ENCODE measurements at places on chromosomes 16 and 17.

- DNase-seq = no peak
These were observed 54.2 kb upstream of the PMFBP1 start for GRCh38 chr16:72226136-72226535.

- DNase-seq = no peak
These were observed 205.9 kb downstream of the HS3ST3A1 start for GRCh38 chr17:13395862-13396261.

DNA sequence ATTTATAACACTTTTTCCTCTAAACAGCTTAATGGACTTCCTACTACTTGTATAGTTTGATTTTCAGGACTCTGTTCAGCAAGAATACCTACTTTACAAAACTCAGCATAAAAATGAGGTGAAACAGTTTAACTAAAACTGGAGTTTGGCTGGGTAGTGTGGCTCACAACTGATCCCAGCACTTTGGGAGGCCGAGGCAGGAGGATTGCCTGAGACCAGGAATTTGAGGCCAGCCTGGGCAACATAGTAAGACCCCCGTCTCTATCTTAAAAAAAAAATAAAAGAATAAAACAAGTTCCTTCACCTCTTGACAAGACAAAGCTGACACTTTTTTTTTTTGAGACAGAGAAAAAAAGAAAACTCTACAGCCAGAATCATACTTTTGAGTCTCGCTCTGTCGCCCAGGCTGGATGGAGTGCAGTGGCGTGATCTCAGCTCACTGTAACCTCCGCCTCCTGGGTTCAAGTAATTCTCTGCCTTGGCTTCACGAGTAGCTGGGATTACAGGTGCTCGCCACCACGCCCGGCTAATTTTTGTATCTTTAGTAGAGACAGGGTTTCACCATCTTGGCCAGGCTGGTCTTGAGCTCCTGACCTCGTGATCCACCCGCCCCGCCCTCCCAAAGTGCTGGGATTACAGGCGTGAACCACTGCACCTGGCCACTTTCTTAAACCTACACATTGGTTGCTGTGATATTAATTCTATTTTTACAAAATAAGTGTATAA lies 2.6 kb downstream of the PDF start:
- DNase-seq = no peak

GRCh38 chr16:55735120-55735781 lies 79.5 kb downstream of the SLC6A2 start:
- no peak for DNase-seq

GRCh38 chr17:57585341-57586195 lies 159.5 kb downstream of the CCDC182 start:
- DNase-seq = no peak

DNA sequence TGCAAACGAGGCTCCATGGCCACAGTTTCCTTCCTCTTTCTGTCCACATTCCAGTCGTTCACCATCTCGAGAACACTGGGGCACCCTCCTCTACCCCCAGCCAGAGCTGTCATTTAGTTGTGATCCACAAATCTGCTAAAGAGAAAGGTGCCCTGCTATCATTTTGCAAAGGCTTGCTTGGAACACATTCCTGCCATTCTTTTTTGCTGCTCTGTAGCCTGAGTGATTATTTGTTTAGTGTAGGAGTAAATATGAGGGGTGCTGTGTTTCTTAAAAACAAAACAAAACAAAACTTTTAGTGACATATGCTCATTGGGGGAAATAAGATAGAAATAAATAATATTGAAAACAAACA lies 166.7 kb downstream of the PRKCA start:
- no peak for DNase-seq

DNA sequence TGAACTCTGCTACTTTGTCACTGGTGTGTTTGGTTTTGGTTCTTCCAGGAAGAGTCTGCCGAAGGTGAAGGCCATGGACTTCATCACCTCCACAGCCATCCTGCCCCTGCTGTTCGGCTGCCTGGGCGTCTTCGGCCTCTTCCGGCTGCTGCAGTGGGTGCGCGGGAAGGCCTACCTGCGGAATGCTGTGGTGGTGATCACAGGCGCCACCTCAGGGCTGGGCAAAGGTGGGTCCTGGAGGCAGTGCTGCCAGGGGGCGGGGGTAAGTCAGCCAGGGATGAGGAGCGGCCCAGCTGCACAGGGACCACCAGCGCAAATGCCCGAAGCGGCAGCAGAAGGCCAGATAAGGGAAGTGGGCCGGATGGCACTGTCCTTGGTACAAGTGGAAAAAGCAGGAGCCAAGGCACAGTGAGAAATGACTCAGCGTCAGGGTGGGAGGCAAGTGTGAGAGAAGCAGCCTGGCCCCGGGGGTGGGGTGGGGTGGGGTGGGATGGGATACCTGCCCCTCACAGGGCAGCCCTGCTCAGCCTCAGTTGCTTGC lies 41.9 kb downstream of the TMEM11 start:
- DNase-seq = no peak

GRCh38 chr16:70679671-70680494 lies 6.0 kb downstream of the MTSS2 start:
- DNase-seq = peak; percentile 12

DNA sequence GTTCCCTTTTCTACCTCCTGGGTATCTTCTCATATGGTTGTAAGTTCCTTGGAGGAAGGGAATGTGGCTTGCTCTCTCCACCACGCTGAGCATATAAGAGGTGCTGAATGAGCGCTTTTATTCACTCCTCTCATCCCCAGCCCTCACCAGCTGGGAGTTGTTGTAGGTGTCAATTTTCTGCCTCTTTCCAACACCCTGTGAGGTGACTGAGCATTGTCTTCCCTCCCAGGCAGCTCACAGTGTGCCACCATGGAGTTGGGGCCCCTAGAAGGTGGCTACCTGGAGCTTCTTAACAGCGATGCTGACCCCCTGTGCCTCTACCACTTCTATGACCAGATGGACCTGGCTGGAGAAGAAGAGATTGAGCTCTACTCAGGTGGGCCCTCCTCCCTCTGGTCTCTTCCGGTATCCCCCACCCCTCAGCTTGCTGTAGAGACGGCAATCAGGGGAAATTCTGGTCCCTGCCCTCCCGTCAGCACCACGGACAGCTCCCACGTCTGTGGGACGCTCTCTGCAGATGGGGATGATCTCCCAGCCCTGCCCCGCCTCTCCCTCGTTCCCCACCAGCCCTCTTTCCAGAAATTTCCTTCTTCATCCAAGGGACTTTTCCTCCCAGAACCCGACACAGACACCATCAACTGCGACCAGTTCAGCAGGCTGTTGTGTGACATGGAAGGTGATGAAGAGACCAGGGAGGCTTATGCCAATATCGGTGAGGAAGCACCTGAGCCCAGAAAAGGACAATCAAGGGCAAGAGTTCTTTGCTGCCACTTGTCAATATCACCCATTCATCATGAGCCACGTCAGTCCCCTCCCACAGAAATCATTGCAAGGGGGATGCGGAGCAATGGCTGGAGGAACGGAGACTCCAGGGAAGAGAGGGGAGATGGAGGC lies 18.3 kb downstream of the CIITA start:
- no peak for DNase-seq

DNA sequence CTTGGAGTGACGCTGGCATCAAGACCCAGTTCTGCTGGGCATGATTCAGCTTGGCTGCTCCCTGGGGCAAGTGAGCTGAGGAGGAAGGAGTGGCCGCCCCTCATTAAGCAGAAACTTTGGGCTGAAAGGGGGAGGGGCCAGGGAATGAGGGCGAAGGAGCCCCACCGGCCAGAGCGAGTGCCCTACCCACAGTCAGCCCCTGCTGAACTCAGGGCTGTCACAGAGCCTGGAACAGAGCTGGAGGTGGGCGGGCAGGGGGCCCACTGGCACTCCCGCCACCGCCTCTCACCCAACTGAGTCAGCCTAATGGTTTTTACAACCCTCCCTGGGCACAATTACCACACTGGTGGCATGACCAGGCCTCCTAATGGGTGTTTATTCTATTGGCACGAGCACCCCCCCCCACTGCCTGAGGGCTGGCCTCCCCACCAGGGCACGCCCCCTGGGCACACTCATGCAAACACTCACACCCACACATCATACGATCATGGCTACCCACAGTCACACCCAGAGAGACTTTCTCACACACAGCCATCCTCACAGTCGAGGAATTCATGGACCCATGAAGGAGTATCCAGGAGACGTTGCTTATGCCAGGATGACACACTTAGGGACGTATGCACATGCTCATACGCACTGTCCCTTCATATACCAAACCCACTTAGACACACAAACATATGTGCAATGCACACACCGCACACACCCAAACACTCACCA lies 19.2 kb downstream of the UNC119 start:
- no peak for DNase-seq

GRCh38 chr17:50189550-50190292 lies 11.7 kb downstream of the COL1A1 start:
- DNase-seq = no peak

DNA sequence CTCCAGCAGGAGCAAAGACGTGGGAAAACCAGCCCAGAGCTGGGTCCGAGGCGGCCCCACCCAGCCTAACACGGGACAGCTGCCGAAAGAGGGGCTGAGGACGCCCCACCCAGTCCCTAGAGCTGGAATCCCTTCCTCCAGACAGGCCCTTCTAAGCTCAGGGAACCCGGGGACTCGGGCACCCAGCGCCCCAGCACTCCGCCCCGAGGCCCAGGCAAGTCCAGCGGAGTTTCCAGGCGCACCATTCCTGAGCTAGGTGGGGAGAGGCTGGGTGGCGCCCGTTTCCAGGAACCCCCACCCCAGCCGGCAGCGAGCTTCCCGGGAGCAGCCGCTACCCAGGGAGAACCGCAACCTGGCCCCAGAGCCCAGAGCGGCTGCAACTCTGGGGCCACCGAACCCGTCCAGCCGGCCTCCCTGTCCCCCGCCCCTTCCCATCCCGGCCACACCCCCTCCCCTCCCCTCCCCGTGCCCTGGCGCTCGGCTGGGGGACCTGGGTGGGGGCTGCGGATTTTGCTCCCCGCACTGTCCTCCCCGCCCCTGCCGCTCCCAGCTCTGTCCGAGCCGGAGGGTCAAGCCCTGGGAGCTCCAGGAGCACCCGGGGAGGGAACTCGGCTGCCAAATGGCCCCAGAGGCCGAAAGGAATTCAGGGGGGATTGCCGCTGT lies 536 bp downstream of the TMC6 start:
- peak; percentile 69 for DNase-seq

DNA sequence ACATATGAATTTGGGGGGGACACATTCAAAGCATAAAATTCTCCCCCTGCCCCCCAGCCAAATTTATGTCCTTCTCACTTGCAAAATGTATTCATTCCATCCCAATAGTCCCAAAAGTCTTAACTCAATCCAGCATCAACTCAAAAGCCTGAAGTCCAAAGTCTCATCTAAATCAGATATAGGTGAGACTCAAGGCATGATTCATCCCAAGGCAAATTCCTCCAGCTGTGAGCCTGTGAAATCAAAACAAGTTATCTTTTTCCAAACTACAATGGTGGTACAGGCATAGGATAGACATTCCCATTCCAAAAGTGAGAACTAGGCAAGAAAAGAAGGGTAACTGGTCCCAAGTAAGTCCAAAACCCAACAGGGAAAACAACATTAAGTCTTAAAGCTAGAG lies 5.9 kb upstream of the GOSR2 start:
- no peak for DNase-seq

DNA sequence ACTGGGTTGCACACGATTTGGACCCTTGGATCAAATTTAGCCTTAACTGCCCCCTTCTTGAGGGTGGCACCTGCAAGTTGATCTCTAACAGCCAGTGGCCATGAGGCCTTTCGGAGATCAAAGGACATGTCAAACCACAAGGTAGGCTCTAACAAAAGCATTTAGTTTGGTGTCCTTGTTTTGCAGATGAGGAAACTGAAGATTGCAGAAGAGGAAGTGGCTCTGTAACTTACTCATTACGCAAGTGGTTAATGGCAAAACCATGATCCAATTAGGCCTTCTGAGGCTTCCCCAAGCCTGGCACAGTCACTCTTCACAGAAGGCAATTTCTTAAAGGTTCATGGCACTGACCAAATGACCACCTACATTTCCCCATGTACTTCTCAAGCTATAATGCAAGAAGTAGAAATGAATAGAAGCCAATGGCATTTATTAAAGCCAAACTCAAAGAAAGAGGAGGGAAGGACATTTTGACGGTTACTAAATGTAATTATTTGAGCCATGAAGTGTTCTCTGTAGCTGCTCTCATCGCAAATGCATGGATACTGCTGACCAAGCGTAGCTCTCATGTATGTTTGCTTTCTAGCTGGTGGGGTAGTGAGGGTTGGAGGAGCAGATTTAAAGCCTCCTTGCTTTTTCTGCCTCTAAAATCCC lies 32.8 kb upstream of the ABCC12 start:
- DNase-seq = no peak

- no peak for DNase-seq
These were observed 15.4 kb downstream of the IRF8 start for GRCh38 chr16:85914423-85914794.

DNA sequence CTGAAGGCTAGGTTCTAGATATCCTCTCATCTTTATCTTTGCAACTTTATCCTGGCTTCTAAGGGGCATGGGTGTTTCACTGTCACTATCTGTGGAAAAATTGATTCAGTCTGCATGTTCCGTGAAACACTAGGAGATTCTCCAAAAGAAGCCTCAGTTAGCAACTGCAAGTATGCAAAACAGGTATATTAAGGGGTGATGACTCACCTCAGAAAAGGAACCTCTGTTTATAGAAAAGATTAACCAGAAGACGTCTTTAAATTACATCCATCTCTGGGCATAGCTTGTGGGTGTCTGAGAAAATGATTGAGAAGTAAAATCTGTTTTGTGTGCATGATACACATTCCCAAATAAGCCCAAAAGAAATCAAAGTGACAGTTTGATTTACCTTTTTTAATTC lies 353.8 kb upstream of the HSBP1 start:
- DNase-seq = no peak

DNA sequence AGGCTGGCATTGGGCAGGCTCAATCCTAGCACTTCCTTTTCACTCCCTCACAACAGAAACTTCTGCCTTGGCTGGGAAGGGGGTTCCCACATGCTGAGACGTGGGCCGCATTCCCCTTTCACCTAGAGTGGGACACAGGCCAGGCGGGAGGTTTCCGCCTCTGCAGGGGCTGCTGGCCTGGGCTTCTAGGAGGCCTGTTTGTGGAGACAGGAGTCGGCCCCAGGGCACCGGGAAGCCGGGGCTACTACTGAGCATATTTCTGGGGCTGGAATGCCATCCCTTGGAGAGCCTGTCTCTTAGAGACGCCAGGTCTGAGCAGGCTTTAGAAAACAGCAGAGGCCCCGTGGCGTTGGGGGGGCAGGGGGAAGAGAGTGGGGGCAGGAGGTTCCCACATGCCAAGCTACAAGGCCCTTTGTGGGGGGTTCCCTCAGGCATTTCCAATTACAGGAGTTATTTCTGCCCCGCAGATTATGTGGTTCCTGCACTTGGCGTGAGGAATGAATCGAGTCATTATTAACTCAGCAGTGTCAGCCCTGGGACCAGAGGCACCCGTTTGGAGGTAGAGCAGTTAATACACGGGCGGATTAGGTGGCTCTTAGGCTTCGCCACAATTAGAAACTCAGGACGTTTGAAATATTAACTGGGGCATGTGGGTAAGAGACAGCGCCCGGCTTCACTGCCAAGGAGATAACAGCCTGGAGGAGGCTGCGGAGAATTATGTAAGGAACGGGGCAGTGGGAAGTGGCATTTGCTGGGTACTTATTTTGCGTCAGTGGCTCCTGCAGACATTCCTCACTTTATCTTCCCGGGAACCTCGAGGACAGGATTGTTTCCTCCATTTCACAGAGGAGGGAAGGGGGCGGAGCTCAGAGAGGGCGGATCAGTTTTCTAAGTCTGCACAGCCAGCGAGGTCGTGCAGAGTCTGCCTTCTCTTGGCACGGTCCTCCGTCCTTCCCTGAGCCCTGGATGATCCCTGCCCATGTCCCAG lies 162.5 kb downstream of the MAF start:
- DNase-seq = no peak

GRCh38 chr16:70252355-70252988 lies 732 bp upstream of the EXOSC6 start:
- no peak for DNase-seq

Data from CD8-positive, alpha-beta T cell (primary cell).